ENCODE measurements at places on chromosomes 5 and 9.

DNA sequence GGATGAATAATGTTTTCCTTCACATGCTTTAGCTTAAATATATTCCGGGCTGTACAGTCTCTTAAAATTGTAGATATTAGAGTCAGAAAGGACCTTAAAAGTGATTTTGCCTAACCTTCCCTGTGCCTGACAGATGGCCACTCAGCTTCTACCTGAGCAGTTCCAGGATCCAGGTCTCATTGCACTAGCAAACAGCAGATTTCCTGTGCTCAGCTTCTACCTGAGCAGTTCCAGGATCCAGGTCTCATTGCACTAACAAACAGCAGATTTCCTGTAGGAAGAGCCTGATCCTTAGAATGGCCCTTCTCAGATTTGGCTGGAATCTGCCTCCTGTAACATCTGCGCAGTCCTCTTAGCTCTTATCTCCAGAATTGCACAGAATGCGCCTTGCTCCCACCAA, 219.8 kb downstream of the AOPEP start:
- DNase-seq = no peak

GRCh38 chr9:128070874-128071273, 2.8 kb downstream of the SLC25A25 start:
- no peak for DNase-seq

- no peak for DNase-seq
These were observed 89.7 kb downstream of the DROSHA start for GRCh38 chr5:31442058-31442745.

DNA sequence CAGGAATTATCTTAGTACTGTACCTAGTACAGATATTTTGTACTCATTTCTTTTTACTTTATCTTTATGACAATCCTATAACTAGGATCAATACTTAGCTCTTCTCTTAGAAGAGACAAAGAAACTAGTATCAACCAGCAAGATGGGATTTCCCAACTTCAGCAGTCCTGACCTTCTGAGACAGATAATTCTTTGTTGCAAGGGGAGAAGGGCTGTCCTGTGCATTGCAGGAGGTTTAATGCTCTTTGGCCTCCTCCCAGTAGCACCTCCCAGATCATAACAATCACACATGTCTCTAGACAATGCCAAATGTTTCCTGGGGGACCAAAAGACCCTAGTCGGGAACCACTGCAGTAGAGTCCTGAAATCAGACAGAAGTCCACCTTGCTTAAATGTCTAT, 424.3 kb upstream of the DMAC1 start:
- no peak for DNase-seq

- no peak for DNase-seq
These were observed 60.8 kb downstream of the EBF1 start for GRCh38 chr5:159038907-159039306.

GRCh38 chr9:110188991-110189390, 19.0 kb downstream of the C9orf152 start:
- DNase-seq = peak; percentile 32

- DNase-seq = peak; percentile 70
These were observed 36.7 kb downstream of the NFIB start for GRCh38 chr9:14277244-14277643.

GRCh38 chr9:131668439-131669268, 71.2 kb downstream of the RAPGEF1 start:
- DNase-seq = peak; percentile 70

- no peak for DNase-seq
These were observed 73.8 kb downstream of the JAKMIP2 start for GRCh38 chr5:147708708-147709107.

DNA sequence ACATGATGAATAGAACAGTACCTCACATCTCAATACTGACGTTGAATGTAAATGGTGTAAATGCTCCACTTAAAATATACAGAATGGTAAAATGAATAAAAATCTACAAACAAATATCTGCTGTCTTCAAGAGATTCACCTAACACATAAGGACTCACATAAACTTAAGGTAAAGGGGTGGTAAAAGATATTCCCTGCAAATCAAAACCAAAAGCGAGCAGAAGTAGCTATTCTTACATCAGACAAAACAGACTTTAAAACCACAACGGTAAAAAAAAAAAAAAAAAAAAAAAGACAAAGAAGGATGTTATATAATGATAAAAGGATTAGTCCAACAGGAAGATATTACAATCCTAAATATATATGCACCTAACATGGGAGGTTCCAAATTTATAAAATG, 214.0 kb upstream of the MAST4 start:
- DNase-seq = no peak

DNA sequence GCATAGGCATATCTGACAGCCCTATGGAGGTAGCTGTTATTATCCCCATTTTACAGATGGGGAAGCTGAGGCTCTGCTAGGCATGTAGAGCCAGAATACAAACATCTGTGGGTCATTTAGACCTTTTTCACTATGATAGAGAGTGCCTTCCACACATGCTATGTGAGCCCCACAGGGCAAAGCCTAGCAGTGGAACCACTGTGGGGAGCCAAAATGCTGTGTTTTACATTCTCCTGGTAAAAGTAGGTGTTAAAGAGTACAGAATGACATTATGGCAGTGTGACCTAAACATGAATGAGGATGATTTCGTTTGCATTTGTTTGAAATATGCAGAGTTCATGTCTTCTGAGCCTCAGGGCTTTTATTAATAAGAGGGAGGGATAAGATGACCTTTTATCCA, 265.2 kb downstream of the MAST4 start:
- no peak for DNase-seq

DNA sequence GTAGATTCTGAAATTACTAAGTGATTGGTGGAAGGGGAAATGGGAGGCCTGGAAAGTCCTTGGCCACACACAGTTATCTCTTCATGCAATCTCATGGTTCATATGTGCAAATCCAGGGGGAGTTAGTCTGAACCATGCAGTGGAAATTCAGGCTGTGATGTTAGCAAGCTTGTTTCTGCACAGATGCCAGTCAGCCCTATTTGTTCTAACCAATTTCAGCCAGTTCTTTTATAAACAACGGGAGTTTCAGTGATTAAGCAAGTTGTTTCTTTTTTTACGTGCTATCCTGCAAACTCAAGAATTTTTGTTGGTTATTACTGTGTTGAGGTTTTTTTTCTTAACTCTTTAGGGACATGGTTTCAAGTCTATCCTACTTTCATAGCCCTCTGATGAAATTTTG, 298.0 kb downstream of the FER start:
- DNase-seq = no peak
